ENCODE measurements at places on chromosomes 7 and 10.

DNA sequence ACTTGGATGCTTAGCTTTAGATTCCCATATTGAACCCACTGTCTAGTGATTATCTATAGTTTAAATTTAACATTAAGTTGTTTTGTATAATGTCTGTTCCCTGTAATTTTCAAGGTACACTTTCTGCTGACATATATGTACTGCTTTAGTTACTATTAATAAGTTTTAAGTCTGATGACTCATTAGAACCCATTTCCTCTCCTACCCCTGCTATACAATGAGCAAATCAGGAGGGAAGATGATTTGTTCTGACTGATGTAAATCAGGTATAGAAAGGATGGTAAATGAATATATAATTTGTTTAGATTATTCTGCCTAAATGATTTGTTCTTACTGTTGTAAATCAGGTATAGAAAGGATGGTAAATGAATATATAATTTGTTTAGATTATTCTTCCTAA is 691.8 kb downstream of the NXPH1 start:
- no peak for DNase-seq

DNA sequence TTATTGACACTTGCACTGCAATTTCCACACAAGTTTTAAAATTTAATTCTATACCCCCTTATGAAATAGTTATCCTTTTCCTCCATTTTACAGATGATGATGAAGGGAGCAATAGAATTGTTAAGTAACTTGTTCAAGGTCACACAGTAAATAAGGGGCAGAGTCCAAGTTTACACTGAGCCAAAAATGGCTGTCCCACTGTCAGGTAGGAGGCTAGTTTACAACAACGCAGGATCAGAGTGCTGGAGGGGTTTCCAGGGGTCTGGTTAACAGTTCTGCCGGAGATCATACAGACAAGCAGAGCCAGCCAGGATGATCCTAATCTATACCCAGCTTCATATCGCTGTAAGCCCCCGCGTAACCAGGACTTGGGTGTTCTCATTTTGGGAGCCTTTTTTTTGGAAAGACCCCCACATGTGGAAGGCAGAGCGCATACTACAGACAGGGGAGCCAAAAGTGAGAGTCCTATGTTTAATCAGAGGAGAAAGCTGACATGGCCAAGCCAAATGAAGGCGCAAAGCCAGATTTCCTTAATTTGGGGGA is 524 bp upstream of the UNC5B start:
- DNase-seq, result no peak

DNA sequence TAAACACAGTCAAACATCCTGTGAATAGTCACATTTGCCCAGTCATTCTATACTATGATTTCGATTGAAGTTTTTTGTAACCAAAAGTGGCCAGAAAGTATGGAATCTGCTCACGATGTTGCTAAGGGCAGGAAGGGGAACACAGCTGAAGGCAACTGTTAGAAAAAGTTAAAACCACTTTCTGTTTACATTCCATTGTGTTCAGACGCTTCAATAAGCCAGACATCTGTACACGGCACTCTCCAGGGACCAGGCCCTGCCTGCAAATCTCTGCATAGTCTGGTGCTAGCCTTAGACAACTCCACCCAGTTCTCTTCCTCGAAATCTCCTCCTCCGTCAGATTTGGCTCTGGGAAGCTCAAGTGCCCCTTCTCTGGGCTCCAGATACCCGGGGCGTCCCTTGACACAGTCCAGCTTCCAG is 17.1 kb upstream of the TMEM120A start:
- no peak for DNase-seq

DNA sequence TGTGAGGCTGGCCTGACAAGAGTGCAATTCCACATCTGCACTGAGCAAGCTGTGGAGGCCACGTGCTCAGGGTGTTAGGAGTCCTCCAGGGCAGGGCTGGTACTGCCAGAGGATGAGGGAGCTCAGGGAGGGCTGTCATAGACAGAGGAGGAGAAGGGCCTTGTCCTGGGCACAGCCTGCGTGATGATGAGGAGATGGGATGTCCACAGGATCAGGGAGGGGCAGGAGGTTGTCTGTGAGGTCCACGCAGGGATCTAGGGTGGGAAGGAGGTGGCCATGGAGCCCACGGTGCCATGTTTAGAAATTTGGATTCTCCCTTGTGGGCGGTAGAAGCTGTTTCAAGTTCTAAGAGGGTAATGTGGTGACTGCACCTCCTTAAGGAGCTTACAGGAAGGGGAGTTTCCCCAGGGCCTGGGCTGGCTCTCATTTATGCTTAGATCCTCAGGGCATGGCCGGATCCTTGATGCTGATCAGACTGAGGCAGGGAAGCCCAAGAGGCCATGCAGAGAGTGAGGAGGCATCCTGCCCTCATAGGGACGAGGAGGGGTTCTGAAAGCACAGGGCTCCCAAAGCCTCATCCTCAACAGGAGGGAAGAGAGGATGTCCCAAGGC is 30.3 kb downstream of the CHAT start:
- no peak for DNase-seq

- no peak for DNase-seq
Observed at GRCh38 chr10:9301148-9301547, 1246.7 kb downstream of the GATA3 start.

All from CD4-positive, alpha-beta T cell treated with Interleukin-6 for 4 hours (primary cell).